Natural killer cell treated with Interleukin-12 subunit alpha and Interleukin-12 subunit beta and Interleukin-15 and Interleukin-18, amount 100 ng/mL, for 72 hours (primary cell): ENCODE measurements at places on chromosomes 3 and 15.

GRCh38 chr15:67127965-67128364, 62.6 kb downstream of the SMAD3 start:
- no peak for DNase-seq

DNA sequence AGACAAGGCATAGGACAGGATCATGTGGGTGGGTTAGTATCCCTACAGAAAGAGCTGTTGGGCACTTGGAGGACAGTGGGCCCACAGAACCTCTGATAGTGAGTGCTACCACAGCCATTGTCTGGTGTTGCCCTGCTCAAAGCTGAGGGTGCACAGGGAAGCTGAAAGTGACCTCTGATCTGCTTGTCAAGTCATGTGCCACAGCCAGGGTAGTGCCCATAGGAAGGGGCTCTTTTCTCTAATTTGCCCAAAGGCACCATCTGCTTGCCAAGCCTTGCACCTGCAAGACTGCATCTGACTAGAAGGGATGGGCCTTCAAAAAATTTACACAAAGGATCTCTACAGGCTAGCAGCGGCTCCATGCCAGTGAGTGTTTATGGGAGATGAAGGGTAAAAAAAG, 87.4 kb upstream of the GSK3B start:
- DNase-seq, result no peak

GRCh38 chr3:120094776-120095225, 554 bp upstream of the GSK3B start:
- DNase-seq, result peak; percentile 99

- DNase-seq, result no peak
Measured at GRCh38 chr3:46824211-46824970, 38.9 kb downstream of the MYL3 start.

DNA sequence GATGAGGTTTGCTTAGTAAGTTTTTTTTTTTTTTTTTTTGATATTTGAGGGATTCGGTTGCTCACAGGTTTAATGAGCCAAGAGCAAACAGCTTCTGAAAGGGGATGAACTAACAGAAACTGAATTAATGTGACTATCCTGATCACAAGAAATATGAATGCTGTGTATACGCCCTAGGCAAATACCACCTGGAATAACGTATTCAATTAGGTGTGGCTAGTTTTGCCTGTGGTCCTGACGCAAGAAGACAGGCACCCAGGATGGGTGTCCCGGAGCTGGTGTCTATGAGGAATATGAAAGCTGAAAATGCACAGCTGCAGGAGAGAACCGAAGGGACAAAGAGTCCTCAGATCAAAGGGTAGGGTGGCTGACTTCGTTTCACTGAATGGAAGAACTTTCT, 14.6 kb downstream of the LSG1 start:
- DNase-seq, result no peak

DNA sequence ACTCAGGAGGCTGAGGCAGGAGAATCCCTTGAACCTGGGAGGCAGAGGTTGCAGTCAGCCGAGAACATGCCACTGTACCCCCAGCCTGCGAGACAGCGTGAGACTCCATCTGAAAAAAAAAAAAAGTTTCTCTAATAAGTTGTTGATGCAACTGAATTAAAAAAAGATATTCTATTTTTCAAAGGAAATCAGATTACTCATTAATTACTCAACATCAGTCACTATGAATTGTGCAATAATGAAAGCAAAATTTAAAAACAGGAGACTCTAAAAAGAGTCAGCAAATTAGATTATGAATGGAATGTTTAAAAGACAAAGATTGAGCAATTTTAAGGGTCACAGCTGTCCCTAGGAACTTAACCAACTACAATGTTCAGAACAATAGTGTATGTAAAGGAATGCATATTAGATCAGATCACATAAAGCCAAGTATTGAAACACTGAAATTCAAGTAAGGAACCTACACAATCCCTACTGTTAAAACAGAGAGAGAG, 60.2 kb upstream of the SLC4A7 start:
- DNase-seq, result no peak

DNA sequence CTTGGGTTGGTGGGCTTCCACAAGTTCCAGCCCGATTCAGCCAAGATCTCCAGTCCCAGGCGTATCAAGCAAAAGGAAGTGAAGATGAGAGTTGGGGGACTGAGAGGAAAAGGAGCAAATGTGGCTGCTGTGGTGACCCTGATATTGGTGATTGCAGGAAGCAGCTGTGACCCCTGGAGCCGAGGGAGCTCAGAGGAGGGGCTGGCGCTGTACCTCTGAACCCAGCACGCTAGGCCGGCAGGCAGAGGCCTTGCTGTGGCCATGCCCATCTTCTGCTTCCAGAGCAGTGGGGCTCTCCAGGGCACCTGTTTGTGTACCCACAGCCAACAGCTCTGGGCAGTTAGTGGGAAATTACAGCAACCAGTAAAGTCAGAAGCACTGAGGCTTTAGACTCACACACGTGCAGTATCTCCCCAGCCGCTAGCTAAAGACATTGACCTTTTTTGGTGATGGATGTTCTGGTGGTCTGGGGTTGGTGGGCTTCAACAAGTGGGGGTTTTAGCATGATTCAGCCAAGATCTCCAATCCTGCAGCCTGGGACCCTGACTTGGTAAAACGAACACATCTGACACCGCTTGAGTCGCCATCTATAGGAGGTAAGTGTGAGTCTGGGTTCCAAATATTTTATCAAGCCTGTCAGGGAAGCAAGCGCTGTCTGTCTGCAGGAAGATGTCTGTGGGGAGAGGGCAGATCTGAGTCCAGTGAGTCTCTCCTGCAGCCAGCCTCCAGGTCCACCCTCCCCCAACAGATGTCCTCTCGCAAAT, 33.1 kb downstream of the TM2D3 start:
- no peak for DNase-seq
